ENCODE measurements at places on chromosomes 7 and 10.
A peak's percentile ranks its signal among the peaks of the same experiment; 100 is the strongest.

- no peak for DNase-seq
Observed at GRCh38 chr7:12949060-12949931, 261.9 kb downstream of the ARL4A start.

DNA sequence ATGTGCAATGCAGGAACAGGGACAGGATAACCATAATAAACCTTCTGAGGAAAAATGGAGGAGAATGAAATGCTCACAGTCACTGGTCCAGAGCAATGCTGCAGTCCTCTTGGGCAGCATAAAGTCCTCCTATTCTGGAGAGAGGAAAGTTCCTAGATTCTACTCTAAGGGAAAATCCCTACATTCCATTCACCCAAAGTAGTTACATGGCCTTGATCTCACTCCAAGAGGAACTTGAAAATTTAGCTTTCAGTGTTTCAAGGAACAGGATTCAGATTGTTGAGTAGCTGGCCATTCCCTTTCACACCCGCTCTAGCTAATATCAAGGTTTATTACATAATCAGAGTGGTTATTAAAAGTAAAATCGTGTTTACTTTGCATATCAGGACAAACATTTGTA, 168.3 kb downstream of the CHRM2 start:
- DNase-seq = no peak

DNA sequence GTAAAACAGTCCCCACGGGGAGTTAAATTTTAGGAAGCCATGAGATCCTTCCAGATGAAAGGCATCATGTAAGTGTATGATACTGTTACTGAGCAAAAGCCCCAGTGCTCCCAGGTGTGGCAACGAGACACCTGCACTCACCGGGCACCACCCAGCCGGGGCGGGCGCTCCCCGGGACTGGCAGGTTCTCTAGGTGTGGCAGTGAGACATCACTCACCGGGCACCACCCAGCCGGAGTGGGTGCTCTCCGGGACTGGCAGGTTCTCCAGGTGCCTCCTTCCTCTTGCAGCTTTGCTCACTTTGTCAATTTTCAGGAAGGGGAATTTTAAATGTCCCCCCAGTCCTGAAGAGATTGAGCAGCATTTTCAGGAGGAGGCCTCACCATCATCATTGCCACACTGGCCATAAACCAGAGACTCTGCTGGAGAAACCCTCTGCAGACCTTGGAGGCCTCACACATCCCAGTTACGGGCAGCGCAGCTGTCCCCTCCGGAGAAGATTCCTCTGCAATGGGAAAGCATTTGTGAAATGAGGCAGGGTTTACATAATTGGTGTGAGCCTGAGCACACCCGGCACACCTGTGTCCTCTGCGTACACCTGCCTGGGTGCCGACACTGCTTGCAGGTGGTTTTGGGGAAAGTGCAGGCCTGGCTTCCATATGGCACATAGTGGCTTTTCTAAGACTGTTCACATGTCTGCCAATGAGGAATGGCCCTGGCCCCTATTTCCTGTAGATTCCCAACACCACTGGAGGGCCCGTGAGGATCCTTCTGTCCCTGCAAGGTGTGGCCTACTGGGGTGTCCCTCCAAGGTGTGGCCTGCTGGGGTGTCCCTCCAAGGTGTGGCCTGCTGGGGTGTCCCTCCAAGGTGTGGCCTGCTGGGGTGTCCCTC, 191.4 kb downstream of the EBF3 start:
- DNase-seq = no peak

DNA sequence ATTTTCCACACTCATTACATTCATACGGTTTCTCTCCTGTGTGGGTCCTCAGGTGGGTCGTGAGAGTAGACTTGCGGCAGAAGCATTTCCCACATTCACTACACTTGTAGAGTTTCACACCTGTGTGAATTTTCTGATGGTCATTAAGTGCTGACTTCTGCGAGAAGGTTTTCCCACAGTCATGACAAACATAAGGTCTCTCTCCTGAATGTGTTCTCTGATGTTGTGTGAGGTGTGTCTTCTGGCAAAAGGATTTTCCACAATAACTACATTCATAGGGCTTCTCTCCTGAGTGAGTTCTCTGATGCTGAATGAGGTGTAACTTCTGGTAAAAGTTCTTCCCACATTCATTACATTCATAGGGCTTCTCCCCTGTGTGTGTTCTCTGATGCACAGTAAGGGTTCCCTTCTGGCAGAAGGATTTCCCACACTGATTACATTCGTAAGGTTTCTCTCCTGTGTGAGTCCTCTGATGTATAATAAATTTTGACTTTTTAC, 15.1 kb downstream of the ZNF12 start:
- DNase-seq = no peak

GRCh38 chr7:6446838-6447580, 745 bp downstream of the DAGLB start:
- peak; percentile 29 for DNase-seq

DNA sequence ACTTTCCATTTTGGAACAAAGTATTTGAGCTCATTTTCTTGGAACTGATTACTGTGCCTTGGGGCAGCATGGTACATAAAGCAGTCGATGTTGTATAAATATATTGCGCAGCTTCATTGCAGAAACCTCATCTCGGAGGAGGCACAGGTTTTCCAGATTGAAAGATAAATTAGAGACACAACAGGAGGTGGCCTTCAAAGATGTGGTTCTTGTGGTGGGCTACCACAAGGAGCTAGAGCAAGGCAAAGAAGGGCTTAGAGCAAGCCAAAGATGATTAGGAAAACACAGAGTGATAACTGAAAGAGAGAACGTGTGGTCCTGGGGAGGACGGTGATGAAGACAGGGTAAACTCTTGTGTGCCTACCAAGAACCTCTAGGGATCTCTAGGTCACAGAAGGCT, 169.1 kb upstream of the TNS3 start:
- no peak for DNase-seq

- no peak for DNase-seq
Observed at GRCh38 chr10:50312464-50313437, 61.4 kb upstream of the ASAH2 start.

- DNase-seq = no peak
Observed at GRCh38 chr7:128158370-128158769, 82.7 kb upstream of the LEP start.

All from left kidney (tissue), 8 donors.